Activated CD4-positive, alpha-beta T cell treated with anti-CD3 and anti-CD28 coated beads for 36 hours (primary cell): ENCODE measurements at places on chromosomes 3 and 15.
A peak's percentile ranks its signal among the peaks of the same experiment; 100 is the strongest.

GRCh38 chr3:71444028-71444860, 139.3 kb downstream of the FOXP1 start:
- DNase-seq: peak; percentile 76
- H3K4me1 ChIP-seq: peaks cover 97% of the 10 kb centered on the region
- H3K27ac ChIP-seq: peak overlapping the region; percentile 96
- H3K36me3 ChIP-seq: peaks cover 10% of the 10 kb centered on the region

DNA sequence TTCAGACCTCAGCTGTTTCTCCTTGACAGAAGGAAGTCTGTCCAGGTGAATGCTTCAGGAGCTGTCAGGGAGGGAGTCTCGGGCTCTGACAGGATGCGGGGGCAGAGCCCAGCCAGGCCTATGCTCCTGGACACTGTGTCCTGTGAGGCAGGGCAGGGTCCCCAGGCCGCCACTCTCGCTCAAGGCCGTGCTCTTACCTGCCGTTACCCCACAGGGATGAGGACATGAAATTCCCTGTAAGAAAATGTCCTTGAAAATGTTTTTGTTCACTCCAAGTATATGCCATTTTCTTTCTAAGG, 63.9 kb downstream of the BOC start:
- no peak for DNase-seq
- no peak overlapping the region for H3K27ac ChIP-seq
- no peaks in the 10 kb centered on the region for H3K36me3 ChIP-seq
- H3K4me3 ChIP-seq: no peak overlapping the region

GRCh38 chr3:31275038-31275572, 257.6 kb upstream of the STT3B start:
- no peaks in the 10 kb centered on the region for H3K27me3 ChIP-seq
- no peak overlapping the region for H3K4me3 ChIP-seq
- H3K27ac ChIP-seq: no peak overlapping the region
- peaks cover 11% of the 10 kb centered on the region for H3K4me1 ChIP-seq
- DNase-seq: no peak
- H3K36me3 ChIP-seq: no peaks in the 10 kb centered on the region

- H3K36me3 ChIP-seq: no peaks in the 10 kb centered on the region
- H3K27me3 ChIP-seq: peaks cover 3% of the 10 kb centered on the region
- H3K27ac ChIP-seq: no peak overlapping the region
These were observed 103.8 kb upstream of the IL12A start for GRCh38 chr3:159884661-159885402.

DNA sequence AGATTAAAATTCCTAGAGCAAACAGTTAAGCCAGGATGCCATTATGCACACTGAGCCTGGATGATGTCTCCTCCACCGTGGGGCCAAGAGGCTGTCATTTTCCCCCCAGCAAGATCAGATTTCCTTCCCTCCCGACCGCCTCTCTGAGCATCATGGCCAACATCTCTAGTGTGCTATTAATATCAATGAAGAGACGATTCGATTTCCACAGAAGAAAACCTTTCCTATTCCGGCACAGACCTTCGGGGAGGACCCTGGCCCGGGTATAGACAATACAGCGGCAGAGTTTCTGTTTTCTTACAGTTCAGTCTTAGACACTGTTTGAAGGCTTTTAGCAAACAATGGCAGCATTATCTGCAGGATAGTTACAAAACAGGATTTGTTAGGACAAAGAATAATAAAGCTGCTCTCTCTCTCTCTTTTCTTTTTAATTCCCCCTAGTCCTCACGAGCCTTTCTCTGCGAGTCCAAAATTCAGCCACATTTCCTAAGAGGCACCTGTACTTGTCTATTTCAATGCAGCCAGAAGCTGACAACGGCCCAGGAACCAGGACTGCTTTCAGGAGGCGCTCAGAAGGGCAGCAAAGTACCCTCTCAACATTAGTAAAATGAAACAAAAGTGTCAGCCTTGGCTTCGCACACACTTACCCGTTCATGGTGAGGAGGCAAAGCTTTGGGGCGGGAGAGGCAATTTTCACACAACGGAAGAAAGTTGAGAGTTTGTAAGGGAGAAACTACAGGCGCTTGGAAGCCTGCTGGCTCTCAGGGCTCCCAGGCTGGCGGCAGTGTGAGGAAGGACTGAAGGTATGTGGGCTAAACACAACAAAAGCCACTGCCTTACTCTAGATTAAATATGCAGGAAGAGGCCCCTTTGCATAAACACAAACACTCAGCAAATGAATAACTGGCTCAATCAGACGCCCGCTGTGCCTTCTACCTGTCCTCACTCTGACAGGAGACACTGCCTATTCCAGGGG, 278.0 kb downstream of the FOXP1 start:
- H3K36me3 ChIP-seq: peaks cover 5% of the 10 kb centered on the region
- H3K27ac ChIP-seq: peak overlapping the region; percentile 96
- peaks cover 81% of the 10 kb centered on the region for H3K4me1 ChIP-seq
- peak; percentile 38 for DNase-seq
- H3K4me3 ChIP-seq: peak overlapping the region; percentile 80
- no peaks in the 10 kb centered on the region for H3K27me3 ChIP-seq

DNA sequence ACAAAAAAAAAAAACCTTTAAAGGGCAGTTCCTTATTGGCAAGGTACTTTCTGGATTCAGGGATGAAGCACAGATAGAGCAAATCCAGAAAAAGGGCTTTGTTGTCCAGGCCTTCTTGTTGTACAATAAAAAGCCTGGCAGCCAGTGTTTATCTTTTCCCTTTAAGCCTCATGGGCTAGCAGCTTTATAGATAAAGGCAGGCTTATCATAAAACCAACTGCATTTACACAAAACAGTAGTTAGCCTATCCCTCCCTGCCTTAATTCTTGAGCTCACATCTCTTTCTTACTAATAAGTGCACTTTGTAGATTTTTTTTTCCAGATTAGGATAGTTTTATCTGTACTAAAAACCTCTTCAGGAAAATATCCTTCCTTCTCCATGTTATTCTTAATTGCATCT, 662.8 kb upstream of the CCDC54 start:
- no peaks in the 10 kb centered on the region for H3K4me1 ChIP-seq
- H3K4me3 ChIP-seq: no peak overlapping the region
- H3K27ac ChIP-seq: no peak overlapping the region
- DNase-seq: no peak

DNA sequence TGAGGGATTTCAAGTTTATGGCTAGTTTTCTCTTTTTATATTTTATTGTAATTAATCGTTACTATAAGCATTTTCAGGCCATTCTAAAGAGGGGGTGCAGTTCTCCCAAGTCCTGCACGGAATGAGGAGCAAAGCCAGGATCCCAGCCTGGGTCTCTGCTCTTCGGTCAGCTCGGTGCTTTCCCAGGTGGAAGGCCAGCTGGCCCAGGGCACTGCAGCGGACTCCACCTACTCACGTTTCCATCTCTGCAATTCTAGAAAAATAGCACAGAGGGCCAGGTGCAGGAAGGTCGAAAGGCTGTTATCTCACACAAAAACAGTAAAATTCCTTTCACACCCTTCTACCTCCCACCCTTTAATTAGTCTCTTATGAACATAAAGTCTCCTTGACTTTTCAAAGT, 59.5 kb upstream of the HES1 start:
- DNase-seq: no peak
- H3K4me3 ChIP-seq: no peak overlapping the region
- no peak overlapping the region for H3K27ac ChIP-seq
- H3K36me3 ChIP-seq: no peaks in the 10 kb centered on the region

GRCh38 chr3:72231439-72232196, 446.7 kb upstream of the PROK2 start:
- peaks cover 7% of the 10 kb centered on the region for H3K4me1 ChIP-seq
- no peak for DNase-seq
- H3K27me3 ChIP-seq: peaks cover 7% of the 10 kb centered on the region
- H3K4me3 ChIP-seq: no peak overlapping the region

DNA sequence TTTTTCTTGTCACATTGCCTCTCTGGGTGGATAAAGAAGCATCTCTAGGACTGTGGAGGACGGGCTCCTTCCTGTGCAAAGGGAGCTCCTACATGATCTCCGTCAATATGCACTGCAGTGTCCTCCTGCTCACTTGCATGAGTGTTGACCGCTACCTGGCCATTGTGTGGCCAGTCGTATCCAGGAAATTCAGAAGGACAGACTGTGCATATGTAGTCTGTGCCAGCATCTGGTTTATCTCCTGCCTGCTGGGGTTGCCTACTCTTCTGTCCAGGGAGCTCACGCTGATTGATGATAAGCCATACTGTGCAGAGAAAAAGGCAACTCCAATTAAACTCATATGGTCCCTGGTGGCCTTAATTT, 478 bp downstream of the GPR15 start:
- no peak for DNase-seq
- H3K4me1 ChIP-seq: peaks cover 38% of the 10 kb centered on the region
- peaks cover 3% of the 10 kb centered on the region for H3K27me3 ChIP-seq
- peak overlapping the region; percentile 26 for H3K4me3 ChIP-seq
- H3K36me3 ChIP-seq: peaks cover 17% of the 10 kb centered on the region
- H3K27ac ChIP-seq: no peak overlapping the region

- no peaks in the 10 kb centered on the region for H3K4me1 ChIP-seq
- H3K4me3 ChIP-seq: no peak overlapping the region
- no peak overlapping the region for H3K27ac ChIP-seq
- peaks cover 7% of the 10 kb centered on the region for H3K27me3 ChIP-seq
These were observed 140.3 kb downstream of the FEZF2 start for GRCh38 chr3:62233065-62233464.

DNA sequence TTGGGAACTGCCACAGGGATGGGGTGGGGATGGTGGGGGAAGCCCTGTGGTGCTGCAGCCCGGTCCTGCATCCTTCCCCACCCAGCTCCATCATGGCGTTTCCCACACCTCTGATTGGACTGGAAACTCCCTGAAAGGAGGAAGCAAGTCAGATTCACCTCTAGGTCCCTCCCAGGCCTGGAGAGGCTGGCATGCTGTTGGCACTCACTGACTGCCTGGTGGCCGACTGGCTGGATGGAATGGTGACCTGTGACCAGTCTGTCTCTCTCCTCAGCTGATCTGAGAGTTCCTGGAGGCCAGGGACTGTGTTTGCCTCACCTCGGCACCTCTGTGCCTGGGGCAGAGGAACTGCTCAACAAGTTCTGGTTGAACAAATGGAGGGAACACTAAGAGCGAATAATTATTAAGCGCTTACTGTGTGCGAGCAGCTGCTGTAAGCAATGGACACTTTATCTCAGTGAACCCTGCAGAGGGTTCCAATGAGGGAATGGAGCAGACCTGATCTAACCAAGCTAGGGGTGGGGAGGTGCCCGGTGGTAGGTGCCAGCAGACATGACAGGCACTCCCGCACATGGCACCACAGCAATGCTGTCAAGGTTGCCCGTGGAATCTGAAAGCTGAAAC, 3.5 kb upstream of the HHATL start:
- no peak overlapping the region for H3K4me3 ChIP-seq
- H3K27me3 ChIP-seq: peaks cover 2% of the 10 kb centered on the region
- no peak for DNase-seq

DNA sequence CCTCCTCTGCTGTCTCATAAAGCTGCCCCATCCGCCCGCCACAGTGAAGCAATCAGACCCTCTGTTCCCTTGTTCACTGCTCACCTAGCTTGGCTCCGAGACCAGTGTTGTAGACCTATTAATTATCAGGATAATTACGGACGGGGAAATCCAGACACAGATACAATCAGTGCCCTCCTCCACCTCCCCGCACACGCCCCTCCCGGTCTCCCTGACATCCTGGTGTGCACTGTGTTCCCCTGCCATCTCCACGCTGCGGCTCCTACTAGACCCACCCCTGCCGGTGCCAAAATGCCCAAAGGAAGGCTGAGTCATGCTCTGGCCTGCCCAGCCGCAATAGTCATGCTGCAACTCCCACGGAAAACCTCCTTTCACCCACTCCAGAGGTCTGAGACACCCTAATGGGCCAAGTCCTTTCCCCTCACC, 277.3 kb upstream of the TLE3 start:
- no peaks in the 10 kb centered on the region for H3K36me3 ChIP-seq
- no peak overlapping the region for H3K27ac ChIP-seq
- H3K4me1 ChIP-seq: no peaks in the 10 kb centered on the region
- no peak for DNase-seq
- no peak overlapping the region for H3K4me3 ChIP-seq
- H3K27me3 ChIP-seq: peaks cover 15% of the 10 kb centered on the region

GRCh38 chr3:17195856-17196604, 311.3 kb downstream of the PLCL2 start:
- H3K27ac ChIP-seq: no peak overlapping the region
- no peak overlapping the region for H3K4me3 ChIP-seq
- H3K4me1 ChIP-seq: peaks cover 9% of the 10 kb centered on the region

DNA sequence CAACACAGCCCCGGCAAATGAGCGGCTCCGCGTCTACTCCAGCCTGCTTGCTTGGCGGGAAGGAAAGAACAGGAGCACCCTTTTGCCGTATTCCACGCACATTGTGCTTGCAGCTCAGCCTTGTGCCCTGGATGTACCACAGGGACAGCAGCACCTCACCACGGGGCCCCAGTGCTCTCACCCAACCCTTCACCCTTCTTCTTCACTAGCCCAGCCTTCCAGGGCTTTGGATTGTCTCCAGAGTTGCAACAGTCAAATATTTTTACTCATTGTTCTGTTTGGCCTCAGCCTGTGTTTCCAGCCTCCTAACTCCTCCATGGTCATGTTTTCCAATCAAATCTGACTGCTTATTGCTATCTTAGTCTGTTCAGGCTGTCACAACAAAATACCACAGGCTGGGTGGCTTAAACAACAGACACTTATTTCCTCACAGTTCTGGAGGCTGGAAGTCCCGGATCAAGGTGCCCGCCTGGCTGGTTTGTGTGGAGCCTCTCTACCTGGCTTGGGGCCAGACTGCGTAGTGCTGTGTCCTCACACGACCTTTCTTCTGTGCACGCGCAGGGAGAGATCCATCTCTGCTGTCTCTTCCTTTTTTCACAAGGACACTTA, 79.2 kb upstream of the ABHD17C start:
- H3K4me3 ChIP-seq: no peak overlapping the region
- H3K27ac ChIP-seq: no peak overlapping the region
- H3K4me1 ChIP-seq: no peaks in the 10 kb centered on the region
- H3K27me3 ChIP-seq: peaks cover 21% of the 10 kb centered on the region
- no peaks in the 10 kb centered on the region for H3K36me3 ChIP-seq
- DNase-seq: no peak

DNA sequence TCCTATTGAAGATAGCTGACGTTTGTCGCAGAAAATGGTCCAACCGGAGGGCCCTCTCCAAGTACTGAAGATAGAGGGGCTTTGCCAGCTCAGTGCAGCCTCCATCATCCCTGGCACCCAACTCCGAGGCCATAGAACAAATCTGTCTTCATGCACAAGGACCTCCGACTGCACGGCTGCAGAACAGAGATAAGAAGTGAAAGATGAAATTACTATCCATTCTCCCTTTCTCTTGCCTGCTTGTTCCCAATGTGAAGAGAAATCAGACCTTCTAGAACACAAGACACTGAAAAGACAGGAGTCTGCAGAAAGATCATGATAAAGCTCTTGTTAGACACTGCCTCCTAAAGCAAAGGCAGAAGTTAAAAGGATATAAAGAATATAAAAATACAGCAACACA, 19.9 kb downstream of the INO80 start:
- H3K4me3 ChIP-seq: no peak overlapping the region
- H3K27me3 ChIP-seq: no peaks in the 10 kb centered on the region
- no peak for DNase-seq
- H3K27ac ChIP-seq: no peak overlapping the region
- peaks cover 43% of the 10 kb centered on the region for H3K36me3 ChIP-seq

DNA sequence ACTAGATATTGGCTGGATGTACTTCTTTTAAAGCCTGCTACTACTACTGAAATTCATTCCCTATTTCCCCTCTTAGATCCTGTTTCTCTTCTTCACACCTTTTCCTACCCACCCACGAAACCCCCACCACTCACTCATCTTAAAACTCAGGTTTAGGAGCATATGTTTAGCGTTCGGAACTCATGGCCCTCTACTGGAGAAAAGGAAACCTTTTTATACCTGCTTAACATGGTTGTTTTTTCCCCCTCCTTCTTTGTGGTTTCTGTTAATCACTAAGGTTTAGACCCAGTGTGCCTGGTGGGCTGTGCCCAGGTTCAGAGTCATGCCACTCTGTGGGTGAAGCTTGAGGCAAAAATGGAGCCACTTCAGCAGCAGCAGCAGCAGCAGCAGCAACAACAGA, 2.6 kb downstream of the ARID3B start:
- peaks cover 2% of the 10 kb centered on the region for H3K27me3 ChIP-seq
- H3K4me3 ChIP-seq: peak overlapping the region; percentile 94
- DNase-seq: peak; percentile 42
- peak overlapping the region; percentile 20 for H3K27ac ChIP-seq
- H3K36me3 ChIP-seq: peaks cover 42% of the 10 kb centered on the region
